ENCODE measurements at places on chromosomes 11 and 22.

GRCh38 chr22:36862251-36863242 is 1.7 kb downstream of the NCF4 start:
- DNase-seq, result no peak

- DNase-seq, result no peak
Measured at GRCh38 chr11:74443071-74443864, 24.1 kb downstream of the KCNE3 start.

GRCh38 chr11:38900211-38900610 is 2302.2 kb upstream of the RAG2 start:
- no peak for DNase-seq

DNA sequence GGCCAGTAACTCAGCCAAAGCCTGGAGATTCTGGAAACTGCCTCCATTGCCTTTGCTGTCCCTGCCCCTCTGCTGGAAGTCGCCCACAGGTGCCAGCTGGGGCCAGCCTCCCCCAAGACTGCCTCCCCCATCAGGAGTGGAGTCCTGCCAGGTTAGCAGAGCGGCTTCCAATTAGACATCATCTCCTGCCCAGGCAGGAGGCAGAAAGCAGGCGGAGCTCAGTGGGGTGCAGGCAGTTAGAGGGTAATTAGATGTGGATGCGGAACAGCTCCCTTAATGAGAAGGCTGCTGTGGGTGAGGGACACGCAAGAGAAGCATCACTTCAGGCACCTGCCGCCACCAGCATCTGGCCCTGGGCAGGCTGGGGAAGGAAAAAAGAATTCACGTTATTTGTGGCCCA is 90.9 kb upstream of the TP53I11 start:
- DNase-seq, result no peak

- DNase-seq, result no peak
Measured at GRCh38 chr22:38135133-38135706, 24.7 kb upstream of the BAIAP2L2 start.

GRCh38 chr22:30806391-30806861 is 111.8 kb downstream of the OSBP2 start:
- no peak for DNase-seq

DNA sequence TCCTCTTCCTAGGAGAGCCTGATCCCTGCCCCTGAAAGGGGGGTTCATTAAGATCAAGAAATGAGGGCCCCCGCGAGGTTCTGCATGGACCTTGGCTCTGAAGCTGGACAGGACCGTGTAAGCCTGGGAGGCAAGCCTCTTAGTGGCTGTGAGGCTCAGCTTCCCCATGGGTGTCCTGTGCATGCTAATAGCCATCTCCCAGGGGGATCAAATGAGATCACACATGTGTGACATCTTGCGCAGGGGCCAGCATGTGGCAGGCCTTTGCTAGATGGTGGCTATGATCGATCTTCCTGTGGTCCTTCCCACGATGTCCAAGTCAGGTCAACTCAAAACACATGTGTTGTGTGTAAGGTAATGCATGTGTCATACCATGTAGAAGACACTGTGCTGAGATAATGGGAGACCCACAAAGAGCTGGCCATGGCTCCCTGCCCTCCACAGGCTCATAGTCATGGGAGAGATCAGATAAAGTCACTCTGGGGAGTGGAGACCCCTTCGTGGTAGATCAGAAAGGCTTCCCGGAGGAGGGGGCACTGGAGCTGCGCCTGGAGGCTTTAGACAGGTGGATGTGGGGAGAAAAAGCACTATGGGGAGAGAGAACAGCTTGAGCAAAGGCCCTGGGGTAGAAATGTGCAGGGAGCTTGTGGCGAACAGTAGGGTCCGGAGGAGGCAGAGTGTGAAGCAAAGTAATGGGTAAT is 3.7 kb downstream of the RAC2 start:
- no peak for DNase-seq

- no peak for DNase-seq
Measured at GRCh38 chr22:25741692-25742626, at the start of gene MYO18B. TSS of gene MYO18B (plus strand) at chr22:25742188. CDS start at chr22:25761093, 18,905 bp downstream.

All from T-helper 17 cell (primary cell).